ENCODE measurements at places on chromosomes 7 and 10.

- no peak for DNase-seq
These were observed 209.1 kb downstream of the TRIL start for GRCh38 chr7:28748933-28749584.

DNA sequence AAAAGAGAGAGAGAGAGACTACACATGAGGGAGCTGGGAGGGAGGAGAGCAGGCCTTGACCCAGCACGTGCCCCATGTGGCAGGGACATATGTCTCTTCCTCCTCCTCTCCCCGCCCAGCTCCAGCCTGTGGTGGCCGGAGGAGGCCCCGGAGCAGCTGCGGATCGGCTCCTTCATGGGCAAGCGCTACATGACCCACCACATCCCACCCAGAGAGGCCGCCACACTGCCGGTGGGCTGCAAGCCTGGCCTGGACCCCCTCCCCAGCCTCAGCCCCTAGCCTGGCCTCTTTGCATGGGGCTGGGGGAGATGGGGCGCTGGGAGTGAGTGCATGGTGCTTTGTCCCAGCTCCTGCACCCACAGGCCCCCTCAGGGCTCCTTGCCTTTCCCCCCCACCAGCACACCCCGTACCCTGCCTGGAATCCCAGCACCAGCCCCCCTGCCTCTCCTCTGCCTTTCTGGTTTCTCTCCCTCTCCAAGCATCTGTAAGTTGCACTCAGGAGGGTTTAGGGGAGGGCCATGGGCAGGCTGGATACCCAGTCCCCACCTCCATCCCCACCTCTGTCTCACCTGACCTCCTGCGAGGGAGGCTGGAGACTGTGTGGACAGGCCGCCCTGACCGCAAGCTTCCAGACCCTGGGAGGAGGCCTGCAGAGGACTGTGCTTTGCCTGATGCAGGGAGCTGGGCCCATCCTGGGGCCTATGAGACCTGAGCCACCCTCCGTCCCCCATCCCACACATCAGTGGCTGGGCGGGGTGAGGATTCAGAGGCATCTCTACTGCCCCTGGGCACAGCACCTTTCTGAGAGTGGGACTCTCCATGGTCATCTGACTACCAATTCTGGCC is 4.8 kb downstream of the UPK3B start:
- DNase-seq = no peak

- no peak for DNase-seq
These were observed 85.4 kb downstream of the OSBPL3 start for GRCh38 chr7:24894429-24895221.

DNA sequence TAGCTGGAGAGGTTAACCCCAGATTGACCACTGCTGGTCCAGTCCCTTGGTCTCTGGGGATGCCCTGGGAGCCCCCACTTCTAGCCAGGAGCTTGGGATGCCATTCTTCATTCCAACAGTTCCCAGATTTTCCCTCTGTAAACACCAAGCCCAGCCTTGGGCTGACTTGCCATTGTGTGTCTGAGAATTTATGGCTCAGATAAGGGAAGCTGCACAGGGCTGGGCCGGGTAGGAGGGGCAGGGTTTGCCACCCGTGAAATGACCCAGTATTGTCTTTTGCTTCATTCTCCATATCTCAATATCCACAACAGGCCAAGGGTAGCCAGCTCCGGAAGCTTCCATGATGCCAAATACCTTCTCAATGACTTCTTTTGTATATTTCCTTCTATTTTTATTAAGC is 32.1 kb downstream of the AFAP1L2 start:
- DNase-seq = no peak

DNA sequence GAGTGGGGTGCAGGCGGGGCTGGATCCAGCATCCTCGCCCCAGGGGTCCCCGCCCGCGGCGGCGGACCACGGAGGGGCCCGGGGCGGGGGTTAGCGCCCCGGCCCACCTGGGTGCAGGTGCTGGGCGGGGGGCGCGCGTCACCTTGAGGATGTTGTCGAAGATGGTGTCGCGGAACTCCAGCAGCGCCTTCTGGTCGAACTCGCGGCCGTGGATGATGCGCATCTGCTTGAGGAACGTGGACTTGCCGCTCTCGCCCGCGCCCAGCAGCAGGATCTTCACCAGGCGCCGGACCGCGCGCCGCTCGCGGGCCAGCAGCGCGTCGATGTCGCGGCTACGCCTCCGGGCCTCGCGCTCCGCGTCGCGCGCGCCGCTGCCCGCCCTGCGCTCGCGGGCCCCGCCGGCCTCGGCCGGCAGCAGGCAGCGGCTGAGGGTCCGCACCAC is 376 bp downstream of the GNA12 start:
- no peak for DNase-seq

DNA sequence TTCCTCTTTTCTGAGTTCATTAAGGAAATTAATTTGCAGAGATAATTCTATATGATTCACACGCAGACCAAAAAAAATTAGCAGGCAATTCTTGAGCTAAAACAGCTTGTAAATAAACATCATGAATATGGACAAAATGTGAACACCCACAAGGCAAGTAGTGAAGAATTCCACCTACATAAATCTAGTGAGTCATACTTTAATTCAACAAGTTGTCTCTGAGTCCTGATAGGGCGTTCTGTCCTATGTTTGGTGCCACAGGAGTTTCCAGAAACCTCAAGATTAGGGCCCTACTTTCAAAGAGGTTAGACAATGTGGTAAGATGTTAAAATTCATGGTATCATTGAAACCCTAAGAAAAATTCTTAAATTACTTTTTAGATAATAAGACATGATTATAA is 122.3 kb downstream of the SGMS1 start:
- DNase-seq = no peak

DNA sequence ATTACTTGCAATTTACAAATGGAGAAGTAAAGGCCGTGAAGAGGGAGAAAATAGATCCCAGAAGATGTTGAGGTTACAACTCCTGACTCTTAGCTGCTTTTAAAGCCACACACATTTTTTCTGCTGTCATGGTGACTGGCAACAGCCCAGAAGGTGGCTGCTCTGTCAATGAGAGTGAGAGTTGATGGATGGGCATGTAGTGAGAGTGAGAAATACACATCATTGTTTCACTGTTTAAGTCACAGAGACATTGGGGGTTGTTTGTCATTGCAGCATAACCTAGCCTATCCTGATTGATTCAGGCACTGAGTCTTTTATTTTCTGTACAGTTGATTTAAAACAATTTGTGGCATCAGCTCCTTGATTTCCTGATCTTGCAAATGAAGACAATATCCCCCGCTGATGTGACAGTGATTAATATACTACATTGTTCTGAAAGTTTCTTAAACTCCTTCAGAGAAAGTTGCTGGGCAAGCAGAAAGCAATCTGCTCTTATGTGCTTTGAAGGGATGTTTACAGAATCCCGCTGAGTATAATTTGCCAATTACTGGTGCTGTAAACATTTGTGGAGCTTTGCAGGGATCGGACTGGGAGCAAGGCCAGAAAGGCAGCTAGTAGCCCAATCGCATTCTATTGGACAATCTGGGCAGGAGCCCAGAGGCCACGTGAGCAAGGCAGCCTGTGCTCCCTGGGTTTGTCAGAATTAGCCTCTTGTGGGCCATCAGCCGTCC is 229.6 kb downstream of the PRPF18 start:
- no peak for DNase-seq

GRCh38 chr7:113279256-113279655 is 160.9 kb upstream of the SMIM30 start:
- DNase-seq = no peak

GRCh38 chr10:101935431-101935830 is 91.8 kb upstream of the KCNIP2 start:
- no peak for DNase-seq

DNA sequence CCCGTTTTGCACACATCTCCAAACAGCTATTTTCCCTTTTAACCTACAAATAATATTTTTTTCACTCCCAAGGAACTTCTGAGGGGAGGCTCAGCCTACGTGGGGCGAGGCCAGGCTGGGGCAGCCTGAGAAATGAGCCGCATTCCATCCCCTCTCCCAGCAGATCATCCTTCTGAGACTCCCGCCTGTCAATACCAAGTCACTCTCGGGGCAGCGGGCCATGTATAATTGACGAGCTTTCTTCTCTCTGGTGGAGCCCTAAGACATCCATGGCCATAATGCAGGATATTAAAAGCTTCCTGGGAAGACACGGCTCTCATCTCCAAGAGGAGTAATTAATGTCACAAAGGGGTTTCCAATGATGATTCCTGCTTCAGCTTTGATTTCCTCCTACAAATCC is 37.8 kb upstream of the CHST15 start:
- no peak for DNase-seq

DNA sequence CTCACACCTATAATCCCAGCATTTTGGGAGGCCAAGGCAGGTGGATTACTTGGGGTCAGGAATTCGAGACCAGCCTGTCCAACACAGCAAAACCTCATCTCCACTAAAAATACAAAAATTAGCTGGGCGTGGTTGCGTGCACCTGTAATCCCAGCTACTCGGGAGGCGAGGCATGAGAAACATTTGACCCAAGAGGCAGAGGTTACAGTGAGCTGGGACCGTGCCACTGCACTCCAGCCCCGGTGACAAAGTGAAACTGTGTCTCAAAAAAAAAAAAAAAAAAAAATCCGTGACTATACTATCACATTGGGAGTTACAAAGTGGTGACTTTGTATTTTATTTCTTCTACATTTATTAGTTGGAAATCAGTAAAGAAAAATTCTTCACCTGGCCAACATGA is 101.2 kb downstream of the EPC1 start:
- DNase-seq = no peak

DNA sequence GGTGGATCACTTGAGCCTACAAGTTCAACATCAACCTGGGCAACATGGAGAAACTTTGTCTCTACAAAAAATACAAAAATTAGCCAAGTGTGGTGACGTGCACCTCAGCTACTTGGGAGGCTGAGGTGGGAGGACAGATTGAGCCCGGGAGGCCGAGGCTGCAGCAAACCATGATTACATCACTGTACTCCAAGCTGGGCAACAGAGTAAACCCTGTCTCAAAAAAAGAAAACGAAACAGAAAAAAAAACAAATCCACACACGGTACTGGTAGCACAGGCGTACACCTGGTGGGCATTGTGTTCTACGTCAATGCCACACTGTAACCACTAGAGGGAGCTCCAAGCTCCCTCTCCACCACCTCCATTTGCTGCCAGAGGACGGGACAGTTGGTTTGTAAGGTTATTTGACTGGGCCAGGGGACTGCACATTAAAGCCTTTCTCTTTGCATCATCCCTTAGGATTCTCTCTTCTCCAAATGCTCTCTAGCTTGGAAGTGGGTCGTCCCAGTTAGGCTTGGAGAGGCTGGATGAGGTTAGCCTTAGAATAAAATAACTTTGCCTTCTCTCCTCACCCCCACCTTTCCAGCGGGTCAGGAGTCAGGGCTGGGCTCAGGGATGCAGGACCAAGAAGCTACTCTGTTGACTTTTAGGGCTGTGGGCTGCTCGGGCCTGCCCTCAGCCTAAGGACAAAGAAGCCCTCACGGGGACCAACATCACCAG is 130.8 kb downstream of the SORBS1 start:
- DNase-seq = no peak

DNA sequence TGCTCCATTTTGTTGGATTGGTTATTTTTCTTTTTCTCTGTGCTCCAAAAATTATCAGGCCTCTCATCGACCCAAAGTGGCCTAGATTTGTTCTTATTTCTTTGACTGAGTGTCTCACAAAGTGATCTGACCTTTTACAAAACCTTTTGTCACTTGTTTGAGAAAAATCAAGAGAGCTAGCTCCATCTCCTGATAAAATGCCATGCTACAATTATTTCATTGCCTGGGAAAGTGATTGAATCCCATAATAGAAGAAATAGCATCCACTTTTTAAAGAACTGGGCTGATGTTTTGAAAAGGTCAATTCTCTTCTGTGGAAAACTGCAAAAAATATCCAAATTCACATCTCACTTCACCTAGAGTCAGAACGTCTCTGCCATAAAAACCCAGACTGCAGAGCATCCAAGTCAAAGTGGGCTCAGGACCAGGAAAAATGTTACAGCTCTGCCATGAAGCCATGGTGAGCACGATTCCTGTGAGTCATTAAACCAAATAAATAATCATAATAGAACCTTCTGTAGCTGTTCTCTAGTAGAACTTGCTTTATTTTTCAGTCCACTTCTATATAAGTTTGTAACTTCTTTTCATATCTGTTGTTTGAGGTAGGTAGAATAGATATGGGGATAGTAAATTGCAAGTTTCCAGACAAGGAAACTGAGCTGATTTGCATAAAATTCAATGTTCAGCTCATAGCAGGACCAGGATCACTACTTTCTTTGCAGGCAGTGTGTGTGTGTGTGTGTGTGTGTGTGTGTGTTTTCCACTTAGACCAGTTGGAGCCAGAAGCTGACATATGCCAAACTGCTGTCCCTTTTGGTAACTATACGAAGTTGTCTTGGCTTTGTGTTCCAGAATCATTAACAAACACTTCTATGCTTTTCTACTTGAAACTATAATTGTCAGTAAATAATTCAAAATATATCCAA is 632.5 kb upstream of the ANKRD30A start:
- no peak for DNase-seq

DNA sequence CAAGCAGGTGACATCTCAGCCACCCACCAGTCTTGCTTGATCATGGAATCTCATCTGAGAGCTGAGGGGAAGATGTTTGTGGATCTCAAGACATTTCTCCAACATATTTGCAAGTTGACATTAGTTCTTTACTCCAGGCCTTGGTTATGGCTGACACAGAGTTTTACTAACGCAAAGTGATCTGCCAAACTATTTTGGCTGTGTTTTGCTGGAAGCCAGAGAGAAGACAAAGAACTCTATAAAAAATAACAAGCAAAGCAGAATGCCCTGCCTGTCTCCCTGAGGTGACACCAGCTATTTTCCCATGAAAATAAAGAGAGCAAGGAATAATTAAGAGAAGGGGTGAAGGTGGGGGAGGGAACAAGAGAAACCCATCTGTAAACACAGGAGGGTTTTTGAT is 286.4 kb downstream of the WDR11 start:
- DNase-seq = no peak

GRCh38 chr10:131742500-131742951 is 158.3 kb upstream of the PPP2R2D start:
- DNase-seq = no peak

GRCh38 chr10:20712774-20713173 is 184.3 kb downstream of the NEBL start:
- DNase-seq = no peak

- DNase-seq = no peak
These were observed 6.4 kb downstream of the NFKB2 start for GRCh38 chr10:102401735-102402511.

GRCh38 chr7:49166441-49166840 is 242.1 kb downstream of the CDC14C start:
- DNase-seq = no peak

GRCh38 chr7:30974605-30975255 is 11.0 kb downstream of the GHRHR start:
- DNase-seq = peak; percentile 37

DNA sequence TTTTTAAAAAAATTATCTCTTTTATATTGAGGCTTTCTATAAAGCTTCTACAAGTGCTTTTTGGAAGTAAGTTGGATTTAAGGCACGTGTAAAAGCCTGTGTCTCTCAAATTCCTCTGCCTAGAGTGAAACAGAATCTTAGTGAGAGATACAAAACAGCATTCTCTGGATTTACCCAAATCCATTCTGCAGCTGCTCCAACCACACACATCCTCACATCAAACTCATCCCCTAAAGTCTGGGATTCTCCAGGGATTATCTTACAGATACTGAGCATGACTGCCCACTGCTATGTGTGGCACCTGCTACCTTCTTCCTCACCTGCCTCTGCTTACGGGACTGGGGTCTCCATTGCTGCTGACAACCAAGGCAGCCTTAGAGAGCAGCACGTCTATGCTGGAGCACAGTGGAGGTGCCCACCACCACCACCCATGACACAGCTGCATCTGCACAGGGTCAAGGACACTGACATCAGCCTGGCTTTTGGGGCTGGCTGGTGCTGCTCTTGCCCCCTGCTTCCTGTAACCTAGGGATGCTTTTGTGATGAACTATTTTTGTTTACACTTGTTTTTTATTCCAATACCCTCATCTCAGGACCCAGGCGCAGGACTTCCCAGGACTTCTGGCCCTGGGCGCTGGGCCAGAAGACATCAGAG is 139.2 kb upstream of the NAMPT start:
- DNase-seq = no peak
